T-helper 1 cell (primary cell): ENCODE measurements at places on chromosomes 6 and 20.

GRCh38 chr6:142846883-142847287, 98.1 kb downstream of the HIVEP2 start:
- no peak for DNase-seq

- no peak for DNase-seq
Observed at GRCh38 chr20:6756693-6757595, 10.5 kb upstream of the BMP2 start.

- no peak for DNase-seq
Observed at GRCh38 chr6:123855506-123855905, 51.8 kb downstream of the NKAIN2 start.

DNA sequence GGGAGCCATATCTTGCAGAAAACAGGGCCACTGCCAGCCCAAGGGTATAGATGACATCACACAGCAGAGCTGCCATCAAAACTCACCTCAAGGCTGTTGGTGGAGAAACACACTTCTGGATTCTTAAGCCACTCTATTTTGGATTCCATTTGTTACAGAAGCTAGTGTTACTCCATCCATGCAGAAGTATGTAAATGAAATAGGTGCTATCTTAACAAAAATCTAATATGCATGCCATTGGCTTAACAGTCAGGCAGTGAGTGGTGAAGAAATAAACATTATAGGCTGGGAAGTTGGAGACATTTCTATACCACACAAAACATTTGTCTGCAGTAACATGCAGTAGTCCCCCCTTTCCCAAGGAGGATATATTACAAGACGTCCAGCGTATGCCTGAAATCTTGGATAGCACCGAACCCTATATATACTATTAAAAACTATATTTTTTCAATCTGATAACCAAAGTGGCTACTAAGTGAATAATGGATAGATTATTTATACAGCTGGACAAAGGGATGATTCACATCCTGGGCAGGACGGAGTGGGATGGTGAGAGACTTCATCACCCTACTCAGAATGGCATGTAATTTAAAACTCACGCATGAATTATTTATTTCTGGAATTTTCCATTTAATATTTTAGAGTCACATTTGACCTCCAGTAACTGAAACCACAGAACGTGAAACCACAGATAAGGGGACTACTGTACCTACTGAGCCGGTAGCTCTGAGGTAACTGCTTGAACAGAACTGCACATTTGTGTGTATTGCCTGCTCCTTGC, 160.0 kb upstream of the PLN start:
- no peak for DNase-seq

GRCh38 chr6:87879132-87879861, 168.3 kb upstream of the SPACA1 start:
- no peak for DNase-seq

- DNase-seq: no peak
Observed at GRCh38 chr20:46246559-46246958, 61.7 kb downstream of the CDH22 start.

- DNase-seq: no peak
Observed at GRCh38 chr20:23404196-23404595, 17.1 kb downstream of the NAPB start.

GRCh38 chr6:25703005-25703404, 51.0 kb downstream of the SCGN start:
- no peak for DNase-seq

GRCh38 chr6:83637953-83638352, 70.9 kb downstream of the SNAP91 start:
- DNase-seq: no peak

DNA sequence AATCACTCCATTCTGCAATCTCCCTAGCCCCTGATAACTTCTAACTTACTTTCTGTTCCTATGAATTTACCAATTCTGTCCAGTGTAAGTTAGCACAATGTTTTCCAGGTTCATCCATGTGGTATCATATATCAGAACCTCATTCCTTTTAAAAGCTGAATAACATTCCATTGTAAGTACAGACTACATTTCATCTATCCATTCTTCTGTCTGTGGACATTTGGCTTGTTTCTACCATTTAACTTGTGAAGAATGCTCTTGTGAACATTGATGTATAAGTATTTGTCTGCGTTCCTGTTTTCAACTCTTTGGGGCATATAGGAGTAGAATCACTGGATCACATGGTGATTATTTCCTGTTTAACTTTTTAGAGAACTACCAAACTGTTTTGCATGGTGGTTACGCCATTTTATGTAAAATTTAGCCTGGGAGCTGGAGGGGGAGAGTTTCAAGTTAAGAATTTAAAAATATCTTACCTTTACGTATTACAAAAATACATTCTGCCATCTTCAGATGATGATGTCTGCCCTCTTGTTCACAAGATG, 156.5 kb downstream of the BTBD3 start:
- DNase-seq: no peak

DNA sequence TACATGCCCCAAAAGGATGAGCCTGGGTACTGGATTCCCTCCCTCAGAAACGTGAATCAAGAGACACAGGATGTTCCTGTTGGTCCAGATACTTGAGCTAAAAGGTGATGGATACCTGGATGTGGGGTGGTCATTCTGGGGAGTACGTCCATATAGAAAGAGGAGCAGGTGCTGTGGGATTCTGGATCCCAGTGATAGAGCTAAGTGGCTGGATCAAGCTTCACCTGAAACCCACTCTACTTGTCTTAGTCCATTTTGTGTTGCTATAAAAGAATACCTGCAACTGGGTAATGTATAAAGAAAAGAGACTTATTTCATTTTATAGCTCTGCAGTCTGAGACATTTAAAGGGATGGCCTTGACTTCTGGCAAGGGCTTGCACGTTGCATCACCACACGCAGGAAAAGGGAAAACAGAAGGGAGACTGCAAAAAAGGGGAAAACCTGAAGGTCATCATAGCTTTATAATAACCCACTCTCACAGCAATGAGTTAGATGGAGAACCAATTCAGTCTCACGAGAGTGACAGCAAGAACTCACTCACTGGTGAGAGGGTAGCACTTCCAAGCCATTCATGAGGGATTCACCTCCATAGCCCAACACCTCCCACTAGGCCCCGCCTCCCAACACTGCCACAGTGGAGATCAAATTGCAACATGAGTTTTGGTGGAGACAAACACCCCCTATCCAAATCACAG, 31.2 kb downstream of the RIPOR3 start:
- no peak for DNase-seq

- no peak for DNase-seq
Observed at GRCh38 chr20:16360668-16361067, 212.6 kb downstream of the KIF16B start.

GRCh38 chr20:15100506-15101160, 763.2 kb upstream of the FLRT3 start:
- DNase-seq: no peak

GRCh38 chr6:167549213-167549612, 224.3 kb downstream of the TTLL2 start:
- DNase-seq: no peak

GRCh38 chr6:14271789-14272736, 154.5 kb downstream of the CD83 start:
- no peak for DNase-seq

DNA sequence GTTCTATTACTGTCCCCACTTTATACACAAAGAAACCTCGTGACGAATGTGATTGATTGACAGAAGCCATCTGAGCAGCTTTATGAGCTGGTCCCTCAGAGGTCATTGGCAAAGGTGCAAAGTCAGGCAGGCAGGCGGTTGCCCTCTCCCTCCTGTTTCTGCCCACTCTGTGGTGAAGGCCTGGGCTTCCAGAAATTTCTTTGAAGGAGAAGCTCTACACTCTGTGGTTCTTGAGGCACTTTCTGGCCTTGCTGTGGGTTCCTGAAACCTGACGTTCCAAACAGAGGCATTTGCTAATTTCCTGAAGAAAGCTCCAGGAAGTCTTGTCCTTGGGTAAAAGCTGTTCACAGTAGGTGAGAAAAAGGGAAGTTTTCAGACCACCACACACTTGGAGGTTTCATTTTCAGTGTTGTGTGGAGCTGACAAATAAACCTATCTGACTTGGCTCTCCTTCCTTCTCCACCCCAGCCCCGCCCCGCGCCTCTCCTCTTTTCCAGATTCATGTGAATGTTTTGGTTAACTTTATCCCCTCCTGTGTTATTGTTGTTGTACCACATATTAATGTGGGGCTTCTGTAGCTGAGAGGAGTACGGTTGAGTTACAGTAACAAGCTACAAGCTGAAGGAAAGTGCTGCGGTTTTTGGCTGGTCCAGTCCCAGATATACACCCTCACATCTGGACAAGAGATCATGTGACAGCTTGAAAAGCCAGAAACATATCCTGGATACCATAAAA, 274.1 kb downstream of the CLIC5 start:
- DNase-seq: no peak

GRCh38 chr6:127051571-127052260, 66.8 kb upstream of the RSPO3 start:
- DNase-seq: no peak

GRCh38 chr6:41779336-41779735, 364 bp downstream of the FRS3 start:
- no peak for DNase-seq

GRCh38 chr6:137890983-137891537, 24.0 kb downstream of the TNFAIP3 start:
- no peak for DNase-seq

DNA sequence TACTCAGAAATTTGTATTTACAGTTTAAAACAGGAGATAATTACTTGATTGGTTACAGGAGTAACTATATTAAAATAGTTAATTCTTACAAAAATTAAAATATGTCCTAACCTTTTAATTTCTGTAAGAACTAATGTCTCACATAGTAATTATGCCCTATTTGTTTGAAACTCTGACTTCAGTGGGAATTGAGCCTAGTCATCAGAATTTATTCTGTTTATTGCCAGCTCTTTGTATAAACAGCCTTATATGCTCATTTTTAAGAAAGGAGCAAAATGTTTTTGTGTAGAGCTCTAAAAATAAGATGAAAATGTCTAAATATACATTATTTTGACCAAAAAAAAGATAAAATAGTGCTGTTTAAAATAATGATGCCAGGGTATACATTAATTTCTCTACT, 21.5 kb downstream of the TRMT11 start:
- no peak for DNase-seq

DNA sequence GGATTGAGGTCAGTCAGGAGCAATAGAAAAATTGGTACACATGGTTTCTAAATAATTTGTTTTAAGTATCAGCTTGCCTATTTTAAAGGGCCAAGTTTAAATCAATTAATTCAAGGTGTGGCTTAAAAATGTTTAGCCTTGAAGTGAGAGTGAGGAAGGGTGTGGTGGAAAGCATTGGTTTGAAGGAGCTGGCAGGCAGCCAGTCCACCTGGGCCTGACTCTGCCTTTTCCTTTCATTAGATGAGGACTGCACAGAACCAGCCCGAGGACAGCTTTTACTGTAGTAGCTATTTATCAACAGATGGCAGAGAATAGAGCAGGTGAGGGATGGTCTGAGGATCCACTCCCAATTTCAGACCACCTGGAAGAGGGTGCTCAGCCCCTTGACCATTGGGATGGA, 42.4 kb downstream of the DHX35 start:
- DNase-seq: no peak

GRCh38 chr20:36152261-36152660, 2.3 kb upstream of the EPB41L1 start:
- no peak for DNase-seq

DNA sequence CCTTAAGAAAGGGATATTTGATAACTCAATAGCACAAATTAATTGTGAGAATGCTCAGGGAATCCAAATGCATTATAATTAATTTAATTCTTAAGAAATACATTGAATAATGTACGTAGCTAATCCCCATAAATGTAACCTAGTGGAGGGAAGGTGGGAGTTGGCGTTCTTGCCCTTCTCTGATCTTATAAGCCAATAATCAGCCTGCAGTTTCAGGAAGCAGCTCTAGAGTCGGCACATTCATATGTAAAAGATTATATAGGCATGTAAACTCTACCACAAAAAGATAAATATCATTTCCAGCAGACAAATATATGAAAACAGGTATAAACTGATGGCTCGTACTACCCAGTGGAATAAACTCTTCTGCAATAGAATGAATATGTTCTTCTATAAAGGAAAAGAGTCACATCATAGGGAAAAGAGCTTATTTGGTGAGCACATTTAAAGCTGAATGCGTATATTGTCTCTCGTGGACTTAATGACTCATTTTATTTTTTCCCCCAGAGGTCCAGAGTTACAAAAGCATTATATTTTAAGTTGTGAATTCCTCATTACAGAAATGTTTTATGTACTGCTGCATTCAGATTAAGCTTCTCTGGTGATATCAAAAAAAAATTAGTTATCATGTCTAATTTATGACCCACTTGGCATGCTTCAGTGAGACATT, 112.2 kb downstream of the TFAP2A start:
- no peak for DNase-seq

- DNase-seq: no peak
Observed at GRCh38 chr6:73803562-73804241, 107.7 kb downstream of the CD109 start.

- no peak for DNase-seq
Observed at GRCh38 chr6:98484696-98485095, 349.7 kb upstream of the POU3F2 start.

- no peak for DNase-seq
Observed at GRCh38 chr20:11957911-11958310, 40.2 kb downstream of the BTBD3 start.

DNA sequence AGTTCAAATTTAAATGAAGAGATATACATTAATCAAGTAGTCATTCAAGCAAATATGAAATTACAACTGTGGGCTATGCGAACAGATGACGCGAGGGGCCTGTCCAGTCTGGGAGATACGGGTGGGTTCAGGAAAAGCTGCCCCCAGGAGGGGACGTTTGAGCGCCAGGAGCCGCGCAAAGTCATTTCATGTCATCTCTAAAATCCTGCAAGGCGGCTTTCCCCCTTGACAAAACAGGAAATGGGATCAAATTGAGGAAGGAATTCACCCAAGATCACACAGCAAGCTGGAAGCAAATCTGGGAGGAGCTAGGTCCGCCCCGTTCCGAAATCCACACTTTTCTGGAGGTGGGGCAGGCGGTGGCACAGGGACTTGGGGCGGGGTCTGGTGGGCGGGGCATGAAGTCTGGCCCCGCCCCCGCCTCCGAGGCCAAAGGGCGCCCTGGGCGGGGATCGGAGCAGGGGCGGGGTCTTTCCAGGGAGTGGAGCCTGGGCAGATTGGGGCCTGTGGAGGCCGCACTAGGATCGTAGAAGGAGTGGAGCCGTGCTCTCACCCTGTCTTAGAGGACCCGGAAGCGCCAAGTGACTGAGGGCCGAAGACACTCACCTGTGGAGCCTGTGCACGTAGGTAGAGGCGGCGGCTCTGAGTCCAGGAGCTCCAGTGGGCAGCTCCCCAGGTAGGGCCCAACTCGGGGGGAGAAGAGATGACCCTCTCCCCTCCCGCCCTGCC, at the start of gene LPIN3:
LPIN3 (plus strand) TSS at position 495 of the 729 bp plus-strand sequence. CDS start 4,983 bp downstream, outside the sequence.
- peak; percentile 52 for DNase-seq

GRCh38 chr6:3541006-3541585, 84.2 kb upstream of the SLC22A23 start:
- DNase-seq: no peak
